ENCODE measurements at places on chromosomes 3 and 15.

DNA sequence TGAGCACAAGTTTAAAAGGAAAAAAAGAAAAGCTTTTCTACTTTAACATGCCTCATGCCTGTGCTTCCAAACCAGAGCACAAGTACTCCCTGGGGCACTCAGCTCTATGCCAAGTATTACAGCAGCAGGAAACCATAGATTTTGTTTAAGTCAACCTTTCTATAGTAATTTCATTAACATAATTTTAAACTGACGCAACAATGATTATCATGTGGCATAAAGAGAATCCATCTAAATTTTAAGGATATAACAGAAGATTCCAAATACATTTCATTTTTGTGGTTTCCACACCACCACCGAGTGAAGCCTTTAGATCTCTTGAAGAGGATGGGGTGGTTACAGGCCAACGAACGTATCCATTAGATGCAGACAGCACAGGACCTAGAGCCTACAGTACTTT lies 112.1 kb downstream of the TNIK start:
- no peak for DNase-seq

GRCh38 chr3:133568294-133569014 lies 5.0 kb upstream of the CDV3 start:
- no peak for DNase-seq

DNA sequence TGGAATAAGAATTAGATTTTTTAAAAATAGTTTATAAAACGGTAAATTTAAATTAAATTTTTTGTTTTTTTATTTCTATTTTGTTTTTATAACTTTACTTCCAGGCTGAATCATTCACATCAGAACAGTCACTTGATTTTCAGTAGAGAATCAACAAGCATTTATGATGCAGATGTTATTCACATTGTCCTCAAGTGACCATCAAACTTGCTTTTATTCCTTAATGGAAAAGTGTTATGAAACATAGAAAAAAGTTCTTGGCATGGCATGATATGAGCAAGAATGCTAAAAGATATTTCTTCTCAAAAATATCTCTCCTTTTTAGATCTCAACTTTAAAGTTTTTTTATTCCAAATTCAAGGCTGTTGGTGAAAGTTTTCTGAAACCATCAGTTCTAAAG lies 70.9 kb upstream of the TGFBR2 start:
- no peak for DNase-seq

GRCh38 chr15:73792415-73792814 lies 39.3 kb upstream of the INSYN1 start:
- DNase-seq, result no peak

Measured in stimulated activated CD8-positive, alpha-beta memory T cell treated with anti-CD3 and anti-CD28 coated beads, Interleukin-15, amount 100 ng/mL, for 24 hours (primary cell).